Suppressor macrophage (primary cell): ENCODE measurements at places on chromosomes 16 and 17.
A peak's percentile ranks its signal among the peaks of the same experiment; 100 is the strongest.

- DNase-seq, result no peak
Measured at GRCh38 chr16:4523686-4524085, 14.9 kb downstream of the CDIP1 start.

GRCh38 chr17:75160211-75160610 lies 5.9 kb upstream of the JPT1 start:
- no peak for DNase-seq

DNA sequence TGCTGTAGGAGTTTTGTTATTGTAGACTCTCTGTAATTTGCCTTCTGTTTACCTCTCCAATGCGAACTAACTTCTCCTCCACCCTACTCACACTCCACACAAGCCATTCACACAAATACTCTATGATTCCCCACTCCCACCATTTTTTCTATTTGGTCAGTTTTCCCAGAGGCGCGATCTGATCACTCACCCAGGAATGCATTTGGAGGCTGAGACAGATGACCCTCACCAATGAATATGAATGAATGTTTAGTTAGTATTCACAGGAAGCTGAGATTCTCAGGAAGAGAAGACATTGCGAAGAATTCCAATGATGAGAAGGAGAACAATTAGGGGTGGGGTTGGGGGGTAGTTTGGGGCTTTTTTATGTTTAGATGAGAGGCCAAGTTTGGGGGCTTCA lies 10.5 kb upstream of the ANKFN1 start:
- DNase-seq, result no peak

DNA sequence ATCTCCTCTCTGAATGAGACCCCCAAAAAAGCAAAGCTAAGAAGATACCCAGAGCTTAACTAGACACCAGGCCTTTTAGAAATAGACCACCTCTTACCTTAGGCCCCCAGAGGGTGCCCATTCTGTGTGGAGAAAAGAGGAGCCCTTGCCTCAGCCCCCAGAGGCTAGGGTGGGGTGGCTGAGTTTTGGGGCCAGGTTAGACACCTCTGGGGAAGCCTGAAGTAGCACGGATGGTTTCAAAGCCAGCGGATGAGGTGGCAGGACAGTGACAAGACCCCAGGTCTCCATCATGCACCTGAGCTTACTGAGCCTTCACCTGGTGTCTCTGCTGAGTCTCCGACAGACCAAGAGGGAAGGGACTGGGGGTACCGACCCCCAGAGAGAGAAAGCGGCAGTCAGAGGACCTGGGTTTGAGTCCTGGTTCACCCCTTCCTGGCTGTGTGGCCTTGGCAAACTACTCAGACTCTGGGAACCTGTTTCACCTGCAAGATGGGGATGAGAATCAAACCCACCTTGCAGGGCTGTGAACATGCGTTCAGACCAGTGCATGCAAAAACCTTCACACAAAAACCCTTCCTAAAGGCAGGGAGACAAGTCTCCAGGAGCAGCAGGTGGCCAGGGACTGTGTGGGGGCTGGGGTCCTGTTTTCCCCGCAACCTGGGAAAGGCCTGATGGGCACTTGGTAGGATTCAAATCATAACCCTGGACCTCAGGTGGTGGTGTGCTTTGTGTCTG lies 7.7 kb downstream of the SCGB1C2 start:
- DNase-seq, result no peak

- DNase-seq, result peak; percentile 59
Measured at GRCh38 chr17:78231991-78232858, 794 bp downstream of the TMEM235 start.

- no peak for DNase-seq
Measured at GRCh38 chr17:36063786-36064541, at the start of gene CCL18. Gene CCL18, plus strand, starts transcription at chr17:36064272. Its CDS starts 71 bp downstream, at chr17:36064343.

- DNase-seq, result no peak
Measured at GRCh38 chr17:8692916-8693315, 51.7 kb downstream of the CCDC42 start.

GRCh38 chr17:45129940-45130680 lies 2.2 kb downstream of the PLCD3 start:
- no peak for DNase-seq

DNA sequence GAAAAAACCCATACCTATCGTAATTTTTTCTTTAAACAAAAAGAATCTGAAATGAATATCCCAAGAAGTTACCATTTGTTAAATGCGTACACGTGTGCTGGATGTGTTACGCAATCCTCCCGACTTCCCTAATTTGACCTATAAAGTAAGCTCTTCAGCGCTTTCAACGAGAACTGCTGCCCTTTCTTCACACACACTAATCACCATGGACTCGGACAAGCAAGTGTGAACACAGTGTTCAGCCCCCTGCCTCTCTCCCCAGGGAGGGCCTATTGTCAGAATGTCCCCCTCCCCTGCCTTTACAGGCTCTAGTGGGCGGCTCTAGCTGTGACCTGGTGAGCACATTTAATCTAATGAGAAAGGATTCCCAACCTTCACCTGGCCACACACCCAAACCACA lies 216.1 kb downstream of the CEP112 start:
- DNase-seq, result peak; percentile 70

DNA sequence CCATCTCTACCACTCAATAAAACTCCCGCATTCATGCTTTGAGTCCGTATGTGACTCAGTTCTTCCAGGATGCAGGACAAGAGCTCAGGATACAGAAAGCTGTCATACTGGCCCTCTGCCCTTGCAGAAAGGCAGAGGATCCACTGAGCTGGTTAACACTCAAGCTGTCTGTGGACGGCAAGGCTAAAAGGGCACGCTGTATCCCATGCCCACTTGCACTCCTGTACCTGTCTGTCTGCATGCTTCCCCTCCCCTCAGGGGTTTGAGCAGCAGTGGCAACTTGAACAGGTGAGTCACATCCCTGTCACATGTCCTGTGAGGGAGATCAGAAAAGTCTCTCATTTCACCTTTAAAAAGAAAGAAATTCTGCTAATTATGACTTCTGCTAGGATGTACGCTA lies 293.8 kb downstream of the HS3ST3B1 start:
- no peak for DNase-seq

- DNase-seq, result no peak
Measured at GRCh38 chr16:69270395-69270794, 40.8 kb upstream of the VPS4A start.

DNA sequence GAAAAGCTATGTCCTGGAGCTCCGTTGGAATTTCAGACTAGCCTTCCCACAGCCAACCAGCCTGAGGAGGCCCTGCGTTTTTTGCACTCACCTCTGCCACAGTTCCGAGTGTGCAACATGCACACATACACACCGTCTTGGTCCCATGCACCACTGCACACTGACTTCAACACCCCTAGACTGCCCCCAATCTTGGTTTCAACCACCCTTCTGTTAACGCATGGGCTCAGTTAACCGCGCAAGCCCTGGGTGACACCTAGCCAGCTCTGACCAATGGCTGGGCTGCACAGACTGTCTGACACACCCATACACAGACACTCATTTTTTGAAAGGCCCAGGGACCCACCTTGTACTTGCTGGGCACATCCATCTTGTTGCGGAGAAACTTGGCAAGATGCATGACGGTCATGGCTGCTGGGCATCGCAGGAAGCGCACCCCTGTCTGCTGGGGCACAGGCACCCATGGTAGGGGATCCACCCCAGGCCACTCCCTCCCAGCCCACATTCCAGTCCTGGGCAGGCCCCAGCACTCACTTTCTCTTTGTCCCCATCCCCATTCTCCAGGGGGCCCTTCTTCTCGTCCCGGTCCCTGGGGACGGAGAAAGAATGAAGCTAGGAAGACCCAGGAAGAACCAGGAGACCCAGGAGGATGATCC lies 8.0 kb downstream of the CISD3 start:
- DNase-seq, result no peak

- no peak for DNase-seq
Measured at GRCh38 chr17:40356990-40357881, 7.3 kb downstream of the GJD3 start.

DNA sequence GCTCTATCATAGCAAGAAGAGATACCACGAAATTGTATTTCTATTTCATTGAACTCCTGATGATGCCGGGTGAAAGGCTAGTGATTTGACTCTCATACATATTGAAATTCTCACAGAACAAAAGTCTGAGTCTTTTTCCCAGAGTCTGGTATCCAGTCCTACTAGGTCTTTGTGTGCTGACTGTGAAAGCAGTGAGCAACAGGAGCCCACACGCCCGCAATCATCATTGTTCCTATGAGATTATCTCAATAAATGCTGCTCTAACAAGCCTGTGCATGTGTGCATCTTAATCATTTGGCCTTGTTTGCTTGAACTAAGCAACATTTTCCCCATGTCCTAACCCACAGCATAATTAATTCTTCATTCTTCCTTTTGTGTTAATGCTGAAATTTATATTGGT lies 1466.0 kb downstream of the CDH11 start:
- no peak for DNase-seq

GRCh38 chr16:85422196-85422631 lies 190.9 kb upstream of the GSE1 start:
- peak; percentile 27 for DNase-seq

- DNase-seq, result no peak
Measured at GRCh38 chr17:3594051-3594800, 15.0 kb downstream of the TRPV1 start.

GRCh38 chr16:65624666-65625065 lies 502.8 kb upstream of the CDH11 start:
- no peak for DNase-seq

GRCh38 chr16:70576431-70577255 lies 53.0 kb downstream of the SF3B3 start:
- DNase-seq, result peak; percentile 56

DNA sequence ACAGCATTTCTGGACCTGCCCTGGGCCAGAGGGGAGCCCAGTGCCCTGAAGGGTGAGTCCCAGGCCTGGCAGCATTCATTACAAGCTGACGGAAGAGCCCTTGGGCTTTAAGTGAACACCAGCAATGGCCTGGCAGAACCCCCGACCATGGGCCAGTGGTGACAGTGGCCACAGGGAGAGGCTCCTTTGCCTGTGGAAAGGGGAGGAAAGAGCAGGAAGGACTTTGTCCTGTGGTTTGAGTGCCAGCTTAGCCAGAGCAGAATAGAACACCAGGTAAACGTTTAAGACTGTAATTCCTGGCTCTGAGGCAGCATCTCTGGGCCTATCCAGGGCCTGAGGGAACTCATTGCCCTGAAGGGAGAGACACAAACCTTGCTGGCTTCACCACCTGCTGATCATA lies 34.3 kb upstream of the ATP2C2 start:
- no peak for DNase-seq

- DNase-seq, result no peak
Measured at GRCh38 chr16:82395212-82395611, 225.2 kb upstream of the MPHOSPH6 start.

DNA sequence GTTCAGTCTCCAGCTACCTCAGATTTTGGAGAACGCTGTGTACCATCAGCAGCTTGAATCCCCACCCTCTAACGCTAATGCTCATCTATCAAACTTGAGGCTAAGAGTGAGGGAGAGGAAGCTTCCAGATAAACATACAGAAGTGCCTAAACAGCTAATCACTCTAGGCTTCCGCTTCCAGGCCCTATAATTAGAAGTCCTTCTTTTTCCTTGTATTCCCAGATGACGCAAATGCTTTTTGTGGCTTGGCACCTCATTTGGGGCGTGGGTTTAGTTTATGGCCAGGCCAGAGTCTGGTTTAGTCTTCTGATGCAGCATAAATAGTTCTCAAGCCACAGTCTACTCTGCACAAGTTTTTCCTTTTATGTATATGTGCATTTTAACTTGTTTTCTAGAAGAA lies 263.4 kb downstream of the BCAS3 start:
- DNase-seq, result no peak

GRCh38 chr17:45256114-45256966 lies 5.6 kb downstream of the SPATA32 start:
- DNase-seq, result peak; percentile 37

GRCh38 chr16:62583414-62583813 lies 547.2 kb upstream of the CDH8 start:
- no peak for DNase-seq

- peak; percentile 51 for DNase-seq
Measured at GRCh38 chr17:4751932-4752331, 12.2 kb upstream of the CXCL16 start.

- no peak for DNase-seq
Measured at GRCh38 chr17:65182233-65182632, 45.1 kb downstream of the RGS9 start.

- peak; percentile 75 for DNase-seq
Measured at GRCh38 chr17:27379888-27380533, 76.2 kb upstream of the KSR1 start.

DNA sequence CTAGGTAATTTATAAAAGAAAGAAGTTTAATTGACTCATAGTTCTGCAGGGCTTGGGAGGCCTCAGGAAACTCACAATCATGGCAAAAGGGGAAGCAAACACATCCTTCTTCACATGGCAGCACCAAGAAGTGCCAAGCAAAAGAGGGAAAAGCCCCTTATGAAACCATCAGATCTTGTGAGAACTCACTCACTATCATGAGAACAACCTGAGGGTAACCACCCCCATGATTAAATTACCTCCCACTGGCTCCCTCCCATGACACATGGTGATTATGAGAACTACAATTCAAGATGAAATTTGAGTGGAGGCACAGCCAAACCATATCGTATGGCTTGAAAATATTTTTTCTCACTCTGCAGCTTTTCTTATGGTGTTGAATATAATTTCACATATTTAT lies 151.7 kb downstream of the ANKFN1 start:
- DNase-seq, result peak; percentile 85
